ENCODE measurements at places on chromosomes 5 and 9.

DNA sequence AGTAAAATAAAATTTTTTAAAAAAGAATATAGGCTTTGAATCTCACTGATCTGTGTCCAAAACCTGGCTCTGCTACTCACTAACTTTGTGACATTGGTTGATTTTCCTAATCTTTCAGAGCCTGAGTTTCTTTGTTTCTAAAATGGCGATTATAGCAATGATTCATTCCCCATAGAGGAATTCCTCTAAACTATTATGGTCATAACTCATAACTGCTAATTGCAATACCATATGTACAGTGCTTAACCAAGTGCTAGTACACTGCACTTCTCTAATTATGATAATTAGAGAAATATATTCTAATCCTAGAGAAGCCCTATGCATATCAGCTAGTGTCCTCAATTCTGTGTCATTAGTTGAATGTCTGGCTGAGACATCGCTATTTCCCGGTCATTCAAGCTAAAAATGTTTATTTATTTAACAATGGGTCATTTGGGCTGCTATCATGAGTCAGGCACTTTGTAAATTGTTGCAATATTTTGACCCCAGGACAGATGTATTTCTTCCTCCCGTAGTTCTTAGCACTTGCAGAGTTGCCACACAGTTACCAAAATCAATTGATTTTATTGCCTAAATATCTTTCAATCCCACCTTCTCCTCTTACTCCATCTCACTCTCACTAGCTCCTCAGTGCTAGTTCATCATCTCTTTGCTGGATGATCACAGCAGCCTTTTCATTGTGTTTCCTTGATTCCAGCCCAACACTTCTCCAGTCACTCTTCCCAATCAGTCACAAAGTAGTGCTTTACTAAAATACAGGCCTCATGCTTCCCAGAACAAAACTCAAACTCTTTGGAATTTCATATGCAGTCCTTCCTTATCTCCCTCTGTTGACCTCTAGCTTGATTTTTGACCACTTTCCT is 200.9 kb upstream of the PAPPA start:
- H3K36me3 ChIP-seq, result no peaks in the 10 kb centered on the region
- peaks cover 20% of the 10 kb centered on the region for H3K4me1 ChIP-seq
- H3K4me3 ChIP-seq, result no peak overlapping the region
- peak overlapping the region; percentile 39 for H3K27ac ChIP-seq

DNA sequence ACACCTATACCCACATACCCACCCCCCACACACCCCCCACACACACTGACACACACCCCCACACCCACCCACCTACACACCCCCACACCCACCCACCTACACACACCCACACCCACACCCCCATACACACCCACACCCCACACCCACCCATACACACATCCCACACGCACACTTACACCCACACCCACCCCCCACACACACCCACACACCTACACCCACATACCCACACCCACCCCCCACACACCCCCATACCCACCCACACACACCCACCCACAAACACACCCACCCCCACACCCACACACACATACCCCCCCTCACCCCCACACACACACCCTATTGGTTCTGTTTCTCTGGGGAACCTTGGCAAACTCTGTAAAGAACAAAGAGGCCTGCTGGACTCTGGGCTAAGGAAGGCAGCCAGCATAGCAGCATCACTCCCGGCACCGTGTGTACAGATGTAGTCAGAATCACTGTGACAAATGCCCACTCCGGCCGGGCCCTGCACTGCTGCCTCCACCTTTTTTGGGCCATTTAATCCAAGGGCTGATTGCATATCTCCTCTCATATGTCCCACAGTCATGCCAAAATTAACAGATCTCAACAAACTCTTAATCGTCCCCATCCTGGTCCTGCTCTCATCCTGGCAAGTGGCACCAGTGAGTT is 42.3 kb downstream of the COL23A1 start:
- H3K4me1 ChIP-seq, result no peaks in the 10 kb centered on the region
- DNase-seq, result peak; percentile 16
- H3K36me3 ChIP-seq, result no peaks in the 10 kb centered on the region
- H3K27me3 ChIP-seq, result no peaks in the 10 kb centered on the region
- no peak overlapping the region for H3K27ac ChIP-seq
- no peak overlapping the region for H3K4me3 ChIP-seq

DNA sequence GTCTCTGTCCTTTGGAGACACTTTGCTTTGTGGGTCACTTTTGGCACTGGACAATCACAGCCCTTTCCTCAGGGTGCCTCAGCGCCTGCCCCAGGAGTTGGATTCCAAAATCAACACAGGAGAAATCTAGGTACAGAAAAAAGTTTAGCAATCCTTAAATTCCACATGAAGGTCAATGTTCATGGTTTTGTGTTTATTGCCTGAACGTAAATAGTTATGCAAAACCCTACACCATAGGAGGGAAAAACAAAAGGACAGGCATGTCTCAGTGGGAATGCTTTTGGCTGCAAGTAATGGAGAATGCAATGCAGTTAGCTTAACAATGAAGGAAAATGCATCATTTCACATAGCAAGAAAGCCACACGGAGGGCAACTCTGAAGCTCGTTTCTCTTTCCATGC is 6.5 kb upstream of the HMCN2 start:
- DNase-seq, result no peak
- H3K4me3 ChIP-seq, result no peak overlapping the region
- no peaks in the 10 kb centered on the region for H3K36me3 ChIP-seq
- no peak overlapping the region for H3K27ac ChIP-seq
- H3K4me1 ChIP-seq, result peaks cover 11% of the 10 kb centered on the region
- peaks cover 22% of the 10 kb centered on the region for H3K27me3 ChIP-seq

- H3K27me3 ChIP-seq, result no peaks in the 10 kb centered on the region
- H3K36me3 ChIP-seq, result no peaks in the 10 kb centered on the region
- no peak overlapping the region for H3K4me3 ChIP-seq
- no peak overlapping the region for H3K27ac ChIP-seq
- DNase-seq, result no peak
Observed at GRCh38 chr9:27880635-27881034, 307.4 kb upstream of the C9orf72 start.

DNA sequence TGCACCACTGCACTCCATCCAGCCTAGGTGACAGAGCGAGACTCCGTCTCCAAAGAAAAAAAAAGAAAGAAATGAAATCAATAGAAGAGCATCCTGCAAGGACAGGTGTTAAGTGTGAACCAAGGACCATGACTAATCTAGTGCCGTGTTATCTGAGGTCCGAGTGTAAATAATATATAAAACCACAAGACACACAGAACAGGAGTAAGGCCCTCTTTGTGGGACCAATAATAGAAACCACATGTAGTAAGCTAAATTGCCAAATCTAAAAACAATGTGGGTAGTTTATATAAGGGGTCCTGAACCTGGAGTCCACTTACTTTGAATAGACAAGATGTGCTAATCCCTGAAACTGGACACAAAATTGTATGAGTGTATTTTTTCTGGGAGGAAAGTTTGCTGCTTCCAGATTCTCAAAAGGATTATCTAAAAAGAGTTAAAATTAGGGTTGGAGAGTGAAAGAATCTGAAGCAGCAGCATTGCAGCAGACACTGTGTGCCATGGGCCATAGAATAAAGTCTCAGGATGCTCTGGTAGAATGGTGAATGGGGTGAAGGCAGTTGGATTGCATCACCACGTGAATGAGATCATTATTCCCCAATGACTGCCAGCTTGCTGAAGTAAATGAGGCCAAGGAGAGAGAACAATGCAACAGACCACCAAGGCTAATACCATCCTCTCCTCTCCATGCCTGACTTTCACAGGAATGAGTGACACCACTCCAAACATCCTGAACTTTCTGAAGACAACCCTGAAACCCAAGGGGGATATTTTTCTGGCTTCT is 222.7 kb downstream of the DCP2 start:
- no peaks in the 10 kb centered on the region for H3K36me3 ChIP-seq
- no peaks in the 10 kb centered on the region for H3K27me3 ChIP-seq

DNA sequence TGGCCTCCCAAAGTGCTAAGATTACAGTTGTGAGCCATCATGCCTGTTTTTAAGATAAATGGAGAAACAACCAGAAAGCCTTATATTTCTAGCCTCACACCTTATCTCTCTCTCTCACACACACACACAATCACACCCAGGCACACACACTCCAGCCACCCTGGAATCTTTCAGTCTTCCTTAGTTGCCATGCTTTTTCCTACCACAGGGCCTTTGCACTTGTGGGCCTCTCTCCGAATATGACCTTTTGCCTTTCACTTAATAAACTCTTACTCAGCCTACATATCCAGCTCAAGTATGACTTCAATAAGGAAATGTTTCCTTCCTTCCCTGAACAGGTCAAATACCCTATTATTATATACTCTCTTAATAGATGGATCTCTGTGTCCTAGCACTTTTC is 290.7 kb downstream of the NFIB start:
- DNase-seq, result no peak
- peaks cover 9% of the 10 kb centered on the region for H3K4me1 ChIP-seq
- peaks cover 40% of the 10 kb centered on the region for H3K27me3 ChIP-seq
- no peaks in the 10 kb centered on the region for H3K36me3 ChIP-seq
- H3K4me3 ChIP-seq, result no peak overlapping the region

DNA sequence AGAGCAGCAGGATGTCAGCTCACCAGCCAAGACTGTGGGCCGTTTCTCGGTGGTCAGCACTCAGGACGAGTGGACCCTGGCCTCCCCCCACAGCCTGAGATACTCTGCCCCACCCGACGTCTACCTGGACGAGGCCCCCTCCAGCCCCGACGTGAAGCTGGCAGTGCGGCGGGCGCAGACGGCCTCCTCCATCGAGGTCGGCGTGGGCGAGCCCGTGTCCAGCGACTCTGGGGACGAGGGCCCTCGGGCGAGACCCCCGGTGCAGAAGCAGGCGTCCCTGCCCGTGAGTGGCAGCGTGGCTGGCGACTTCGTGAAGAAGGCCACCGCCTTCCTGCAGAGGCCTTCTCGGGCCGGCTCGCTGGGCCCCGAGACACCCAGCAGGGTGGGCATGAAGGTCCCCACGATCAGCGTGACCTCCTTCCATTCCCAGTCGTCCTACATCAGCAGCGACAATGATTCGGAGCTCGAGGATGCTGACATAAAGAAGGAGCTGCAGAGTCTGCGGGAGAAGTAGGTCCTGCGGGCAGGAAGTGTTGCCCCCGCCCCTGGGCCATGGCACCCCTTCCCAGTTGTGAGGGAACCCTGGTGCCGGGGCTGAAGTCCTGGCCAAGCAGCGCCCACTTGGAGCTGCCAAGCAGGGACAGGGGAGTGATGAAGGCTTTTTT is 108.9 kb downstream of the WNK2 start:
- H3K4me3 ChIP-seq, result no peak overlapping the region
- 0 out of 2 replicates have a peak, but pooled peaks cover 3% of the 10 kb centered on the region for H3K27me3 ChIP-seq
- no peak for DNase-seq
- no peaks in the 10 kb centered on the region for H3K36me3 ChIP-seq

DNA sequence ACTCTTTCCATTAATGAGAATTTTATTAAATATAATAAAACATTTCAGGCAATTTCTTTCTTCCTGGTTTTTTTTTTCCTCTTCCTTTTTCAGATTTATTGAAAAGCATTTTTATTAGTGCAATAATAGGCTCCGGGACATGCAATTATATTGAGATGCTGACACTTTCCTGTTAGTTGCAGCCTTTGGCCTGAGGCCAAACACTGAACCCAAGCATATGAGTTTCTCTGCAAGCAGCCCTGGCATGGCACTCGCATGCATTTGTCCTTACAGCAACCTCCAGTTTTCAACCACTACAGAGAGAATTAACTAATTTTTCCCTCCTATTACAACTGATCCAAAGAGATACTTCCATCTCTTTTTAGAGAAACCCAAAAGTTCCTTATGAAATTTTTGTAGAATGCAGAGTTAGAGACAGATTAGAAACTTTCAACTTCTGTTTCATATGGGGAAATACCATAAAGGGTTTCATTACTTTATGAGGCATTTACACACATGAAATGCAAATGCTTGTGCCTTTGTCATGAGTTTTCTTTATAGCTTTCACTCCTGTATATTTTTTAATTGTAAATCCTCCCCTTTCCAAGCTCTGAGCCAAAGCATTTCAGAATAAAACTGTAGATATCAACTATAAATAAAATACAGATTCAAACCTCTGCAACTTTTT is 183.0 kb downstream of the CETN3 start:
- H3K4me3 ChIP-seq, result no peak overlapping the region
- H3K36me3 ChIP-seq, result no peaks in the 10 kb centered on the region
- no peak overlapping the region for H3K27ac ChIP-seq
- no peak for DNase-seq

GRCh38 chr5:171745602-171746001 is 40.0 kb upstream of the SMIM23 start:
- H3K4me3 ChIP-seq, result no peak overlapping the region
- H3K36me3 ChIP-seq, result no peaks in the 10 kb centered on the region
- DNase-seq, result peak; percentile 13
- H3K27ac ChIP-seq, result no peak overlapping the region

GRCh38 chr5:81014348-81014747 is 54.2 kb downstream of the RASGRF2 start:
- H3K4me3 ChIP-seq, result no peak overlapping the region
- no peak for DNase-seq
- no peak overlapping the region for H3K27ac ChIP-seq
- H3K36me3 ChIP-seq, result no peaks in the 10 kb centered on the region
- H3K4me1 ChIP-seq, result no peaks in the 10 kb centered on the region

DNA sequence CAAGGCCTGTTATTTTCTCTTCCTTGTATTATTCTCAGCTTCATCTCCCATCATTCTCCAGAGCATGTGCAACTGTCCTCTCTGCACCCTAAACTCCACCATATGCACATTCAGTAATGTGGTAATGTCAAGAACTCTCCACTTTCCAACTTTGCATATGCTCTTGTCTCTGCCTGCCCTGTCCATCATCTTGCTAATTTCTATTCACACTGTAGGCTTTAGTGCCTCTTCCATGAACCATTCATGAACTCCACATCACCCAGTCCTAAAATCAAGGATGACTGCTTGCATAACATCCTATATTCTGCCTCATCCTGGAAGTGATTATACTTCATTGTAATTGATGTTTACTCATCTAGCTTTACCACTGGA is 354.8 kb downstream of the PDE4D start:
- no peaks in the 10 kb centered on the region for H3K4me1 ChIP-seq
- no peaks in the 10 kb centered on the region for H3K36me3 ChIP-seq
- no peak overlapping the region for H3K27ac ChIP-seq
- no peaks in the 10 kb centered on the region for H3K27me3 ChIP-seq
- DNase-seq, result no peak

- no peak for DNase-seq
- no peak overlapping the region for H3K27ac ChIP-seq
- peaks cover 14% of the 10 kb centered on the region for H3K27me3 ChIP-seq
- no peaks in the 10 kb centered on the region for H3K4me1 ChIP-seq
Observed at GRCh38 chr5:172499287-172499686, 45.0 kb upstream of the SH3PXD2B start.

- no peaks in the 10 kb centered on the region for H3K4me1 ChIP-seq
- no peak overlapping the region for H3K4me3 ChIP-seq
- no peaks in the 10 kb centered on the region for H3K36me3 ChIP-seq
- DNase-seq, result peak; percentile 12
Observed at GRCh38 chr9:9790216-9790872, 822.5 kb downstream of the PTPRD start.

DNA sequence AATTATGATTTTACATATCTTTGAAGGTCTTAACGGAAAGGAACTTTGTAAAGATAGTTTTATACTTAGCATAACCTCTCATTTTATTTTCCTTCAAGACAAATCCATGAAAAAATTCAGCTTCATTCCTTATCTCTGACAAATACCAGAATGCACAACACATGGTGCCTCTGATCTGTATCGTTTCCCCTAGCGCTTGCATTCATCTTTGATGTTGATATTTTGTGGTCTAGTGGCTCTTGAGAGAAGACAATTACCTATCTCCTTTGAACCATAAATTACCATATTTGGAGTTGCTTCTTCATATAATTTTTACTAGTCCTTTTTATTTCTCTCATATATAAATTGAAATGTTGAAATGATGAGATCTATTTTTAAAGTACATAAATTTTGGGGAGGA is 551.3 kb downstream of the PDE4D start:
- H3K27me3 ChIP-seq, result 0 out of 2 replicates have a peak, but pooled peaks cover 4% of the 10 kb centered on the region
- H3K4me3 ChIP-seq, result no peak overlapping the region
- H3K4me1 ChIP-seq, result no peaks in the 10 kb centered on the region
- DNase-seq, result no peak
- H3K27ac ChIP-seq, result no peak overlapping the region

Data from GM23248 (cell line).